Islet precursor cell (in vitro differentiated cells): ENCODE measurements at places on chromosomes 7 and 10.
A peak's percentile ranks its signal among the peaks of the same experiment; 100 is the strongest.

- peak; percentile 68 for DNase-seq
Observed at GRCh38 chr10:75395932-75396630, 5.5 kb downstream of the ZNF503 start.

DNA sequence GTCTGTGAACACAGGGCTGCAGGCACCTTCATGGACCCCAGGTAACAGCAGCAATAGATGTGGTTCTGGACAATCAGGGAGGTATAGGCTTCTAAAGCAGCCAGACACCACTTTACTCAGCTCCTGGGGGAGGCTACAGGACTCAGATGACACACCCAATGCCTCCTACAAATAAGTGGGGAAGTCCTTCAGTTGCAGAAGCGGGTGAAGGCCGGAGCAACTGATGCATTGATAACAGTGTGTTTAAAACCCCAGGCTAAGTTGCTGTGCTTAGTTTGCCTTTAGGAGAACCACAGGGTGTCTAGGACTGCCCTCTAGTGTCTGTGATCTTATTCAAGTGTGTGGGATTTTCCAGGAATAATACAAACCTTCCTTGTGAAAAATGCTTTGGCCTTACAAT lies 5.9 kb upstream of the ITGA8 start:
- peak; percentile 87 for DNase-seq

DNA sequence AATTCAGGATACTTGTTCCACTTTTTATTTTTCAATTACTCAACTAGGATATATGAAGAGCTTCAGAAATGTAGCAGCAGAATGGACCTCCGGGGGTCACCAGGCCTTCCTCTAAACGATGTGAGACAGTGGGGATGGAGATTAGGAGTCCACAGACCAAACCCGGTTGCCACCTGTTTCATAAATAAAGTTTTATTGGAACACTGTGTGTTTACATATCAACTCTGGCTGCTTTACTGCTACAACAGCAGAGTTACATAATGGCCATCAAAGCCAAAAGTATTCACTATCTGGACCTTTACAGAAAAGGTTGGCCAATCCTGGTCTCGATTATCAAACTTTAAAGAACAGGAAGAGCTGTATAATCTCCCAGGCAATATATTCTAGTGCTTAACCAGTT lies 30.8 kb downstream of the RAPGEF5 start:
- no peak for DNase-seq

DNA sequence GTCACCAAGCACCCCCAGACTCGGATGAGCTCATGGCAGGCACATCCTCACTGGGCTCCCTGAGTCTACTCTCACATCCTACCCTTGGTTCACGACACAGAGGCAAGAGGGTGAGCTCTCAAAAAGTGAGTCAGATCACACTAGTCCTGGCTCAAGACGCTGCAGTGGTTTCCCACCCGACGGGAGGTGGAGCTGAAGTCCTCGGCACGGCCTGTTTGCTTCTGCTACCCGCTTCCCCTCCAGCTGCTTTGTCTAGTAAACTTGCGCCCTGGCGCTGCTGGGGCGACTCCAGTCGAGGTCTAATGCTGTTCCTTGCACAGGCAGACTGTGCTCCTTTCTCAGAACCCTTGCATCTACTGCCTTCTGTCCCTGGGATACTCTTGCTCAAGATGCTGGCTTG lies 13.5 kb upstream of the SFMBT2 start:
- no peak for DNase-seq

DNA sequence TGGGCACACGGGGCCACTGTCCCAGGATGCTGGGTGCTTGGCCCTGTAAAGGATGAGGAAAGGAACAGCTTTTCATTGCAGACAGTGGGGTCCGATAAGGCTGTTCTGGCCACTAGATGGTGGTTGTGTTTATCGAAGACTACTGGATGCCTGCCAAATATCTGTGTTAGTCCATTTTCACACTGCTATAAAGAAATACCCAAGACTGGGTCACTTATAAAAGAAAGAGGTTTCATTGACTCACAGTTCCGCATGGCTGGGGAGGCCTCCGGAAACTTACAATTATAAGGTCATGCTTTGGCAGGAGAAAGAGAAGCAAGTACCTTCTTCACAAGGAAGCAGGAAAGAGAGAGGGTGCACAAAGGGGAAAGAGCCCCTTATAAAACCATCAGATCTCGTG lies 32.2 kb upstream of the GARS1 start:
- DNase-seq = no peak

GRCh38 chr7:148461392-148462179 lies 129.0 kb upstream of the C7orf33 start:
- no peak for DNase-seq

DNA sequence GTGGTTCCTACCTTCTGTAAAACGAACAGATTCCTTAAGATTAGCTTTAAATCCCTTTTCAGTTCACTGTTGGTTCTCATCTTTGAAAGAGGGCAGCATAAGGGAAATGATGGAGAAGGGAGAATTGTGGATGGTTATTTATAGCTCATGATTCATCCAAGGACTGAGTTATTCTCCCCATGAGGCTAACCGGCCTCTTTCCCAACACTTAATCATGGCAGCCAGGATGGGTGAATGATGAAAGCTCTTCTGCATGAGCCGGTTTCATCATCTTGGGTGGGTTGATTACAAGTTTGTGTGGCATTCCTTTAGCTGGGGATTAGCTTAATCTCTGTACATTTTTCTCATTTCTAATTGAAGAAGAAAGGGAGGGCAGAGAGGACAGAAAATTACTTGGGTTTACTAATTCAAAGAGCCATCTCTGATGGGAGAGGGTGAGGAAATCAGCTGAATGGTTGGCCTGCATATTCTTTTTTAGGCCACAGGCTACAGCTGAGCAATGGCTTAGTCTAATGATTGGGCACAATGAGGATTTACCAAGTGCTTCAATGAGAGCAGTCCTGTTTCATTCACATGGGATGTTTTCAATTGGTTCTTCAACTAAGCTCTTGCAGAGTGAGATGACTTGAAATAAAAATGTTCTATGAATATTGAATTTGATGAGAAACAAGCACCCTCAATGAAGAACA lies 250.0 kb downstream of the BMPER start:
- DNase-seq = no peak

- DNase-seq = peak; percentile 57
Observed at GRCh38 chr7:25068502-25069213, 56.4 kb downstream of the CYCS start.

DNA sequence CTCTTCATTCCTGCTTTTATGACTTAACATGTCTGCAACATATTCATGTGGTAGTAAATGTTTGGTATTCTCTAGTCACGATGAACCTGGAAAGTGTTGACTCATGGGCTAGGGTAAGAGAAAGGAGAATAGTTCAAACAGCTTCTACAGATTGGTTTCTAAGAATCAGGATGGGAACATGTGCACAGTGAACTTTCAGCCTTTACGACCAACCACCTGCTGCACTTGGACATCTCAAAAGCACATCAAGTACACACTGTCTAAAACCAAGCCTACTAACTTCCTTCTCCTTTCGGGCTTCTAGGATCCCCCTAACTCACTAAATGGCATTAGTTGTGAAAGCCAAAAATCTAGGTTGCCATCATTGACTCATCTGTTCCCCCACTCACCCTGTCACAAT lies 85.5 kb downstream of the CUL2 start:
- DNase-seq = no peak

DNA sequence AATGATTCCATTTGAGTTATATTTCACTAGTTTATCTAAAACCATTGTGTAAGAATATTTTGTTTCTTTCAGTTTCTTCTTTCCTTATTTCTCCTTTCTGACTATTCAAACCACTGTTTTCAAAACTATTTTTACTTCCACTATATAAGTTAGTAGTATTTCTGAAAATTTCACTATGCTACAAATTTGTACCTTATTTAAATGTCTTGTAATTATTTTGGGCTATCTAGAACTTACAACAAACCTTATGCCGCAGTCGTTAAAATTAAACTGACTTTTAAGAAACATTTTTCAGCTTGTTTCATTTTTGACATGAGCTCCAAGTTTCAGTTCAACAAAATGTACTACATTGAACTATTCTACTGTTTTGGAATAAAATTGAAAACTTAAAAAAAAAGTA lies 1.8 kb downstream of the TFEC start:
- no peak for DNase-seq

GRCh38 chr10:110755781-110756180 lies 111.6 kb downstream of the RBM20 start:
- DNase-seq = no peak

DNA sequence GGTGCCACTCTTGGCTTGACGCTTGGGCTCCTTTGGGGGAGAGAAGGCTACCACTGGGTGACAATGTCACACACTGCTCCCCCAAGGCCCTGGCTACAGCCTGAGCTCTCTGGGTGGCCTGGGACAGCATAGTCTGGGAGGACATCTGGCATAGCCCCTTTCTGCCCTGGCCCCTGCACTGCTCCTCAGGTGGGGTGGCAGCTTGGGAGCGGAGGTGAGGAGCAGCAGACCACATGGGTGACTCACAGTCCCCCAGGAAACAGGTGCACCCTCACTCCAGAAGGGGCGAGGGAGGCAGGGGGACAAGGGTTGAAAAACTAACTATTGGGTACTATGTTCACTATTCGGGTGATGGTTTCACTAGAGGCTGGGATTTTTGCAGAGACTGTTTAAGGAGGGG lies 45.2 kb downstream of the NPTX2 start:
- no peak for DNase-seq

DNA sequence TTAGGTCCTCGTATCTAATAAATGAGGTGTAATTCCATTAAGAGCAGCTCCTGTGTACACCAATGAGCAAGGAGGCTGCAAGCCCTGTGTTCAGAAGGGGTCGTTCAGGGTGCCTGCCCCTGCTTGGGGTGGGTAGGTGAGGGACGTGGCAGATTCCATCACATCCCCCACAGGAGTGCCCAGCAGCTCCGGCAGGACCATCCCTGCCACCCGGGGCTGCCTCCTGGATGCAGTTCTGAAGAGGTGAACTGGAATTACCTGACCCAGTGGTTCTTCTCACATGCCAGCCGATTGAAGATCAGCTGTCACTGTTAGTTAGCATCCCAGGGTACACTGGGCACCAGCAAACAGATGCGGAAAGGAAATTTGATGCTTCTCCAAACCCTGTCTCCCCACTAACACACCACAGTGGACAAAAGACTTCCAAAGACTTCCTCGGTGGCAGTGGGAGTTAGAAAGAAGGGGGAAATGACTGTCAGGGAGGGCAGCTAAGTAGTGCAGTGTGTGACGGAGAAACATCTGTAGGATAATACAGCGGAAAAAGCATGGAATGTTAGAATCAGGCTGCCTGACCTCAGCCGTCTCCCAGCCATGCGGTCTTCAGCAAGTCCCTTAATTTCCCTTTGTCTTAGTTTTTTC lies 313.6 kb upstream of the ZMIZ1 start:
- DNase-seq = no peak

- DNase-seq = no peak
Observed at GRCh38 chr10:68566351-68566750, 6.2 kb downstream of the TET1 start.

DNA sequence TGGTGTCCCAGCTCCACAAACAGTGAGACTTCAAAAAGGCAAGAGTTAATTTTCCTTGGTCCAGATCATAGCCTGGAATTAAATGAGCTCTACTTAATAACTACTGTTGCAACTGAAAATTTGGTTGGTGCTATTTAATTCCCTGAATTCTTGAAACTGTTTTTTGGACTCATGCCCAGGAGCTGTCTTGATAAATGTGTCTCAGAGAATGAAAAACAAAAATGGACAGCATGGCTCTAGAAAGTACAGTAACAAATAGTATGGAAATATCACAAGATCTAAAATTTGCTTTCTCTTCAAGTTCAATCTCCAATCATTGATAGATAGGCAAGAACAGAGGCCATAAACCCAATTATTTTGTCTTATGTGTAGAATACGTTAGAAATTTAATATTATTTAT lies 42.5 kb downstream of the CCDC71L start:
- DNase-seq = no peak

DNA sequence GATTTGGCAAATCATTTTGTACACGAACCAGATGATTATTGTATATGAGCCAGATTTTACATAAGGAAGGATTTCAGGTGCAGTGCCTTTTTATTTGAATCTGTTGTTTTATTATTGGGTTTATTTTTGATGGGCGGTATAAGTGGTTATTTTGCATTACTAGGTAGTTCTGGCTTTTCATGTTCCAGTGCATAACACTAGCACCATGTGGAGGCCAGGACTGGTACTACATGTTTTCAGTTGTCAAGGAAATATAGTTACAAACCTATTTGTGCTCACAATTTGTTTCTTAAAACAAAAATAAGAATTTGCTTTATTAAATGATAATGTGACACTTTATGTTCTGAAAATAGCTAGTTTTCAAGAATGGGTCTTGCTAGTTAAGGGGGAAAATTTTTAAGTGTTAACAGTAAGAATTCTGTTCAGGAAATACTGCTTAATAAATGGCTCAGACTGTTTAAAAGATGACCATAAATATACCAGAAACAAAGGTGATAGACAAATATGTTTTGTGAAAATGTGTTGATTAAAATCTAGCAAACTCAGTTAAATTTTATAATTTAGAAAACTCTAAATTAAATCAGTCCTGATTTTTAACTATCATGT lies 7.1 kb upstream of the SEMA3E start:
- no peak for DNase-seq

DNA sequence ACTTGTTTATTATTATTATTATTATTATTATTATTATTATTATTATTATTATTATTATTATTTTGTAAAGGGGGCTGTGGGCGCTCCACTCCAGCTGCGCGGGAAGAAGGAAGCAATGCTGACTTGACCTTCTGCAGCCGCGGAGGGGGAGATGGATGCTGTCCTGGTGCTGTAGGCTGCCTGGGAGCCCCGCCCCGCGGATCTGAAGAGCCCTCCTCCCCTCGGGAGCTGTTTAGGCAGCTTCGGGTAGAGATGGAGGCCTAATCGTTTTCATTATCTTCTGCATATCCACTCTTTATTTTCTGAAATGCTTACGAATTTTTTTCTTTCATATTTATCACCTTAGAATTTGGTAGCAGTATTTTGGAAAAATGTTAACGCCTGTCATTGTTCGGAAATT lies 101.2 kb upstream of the KLF6 start:
- peak; percentile 87 for DNase-seq

GRCh38 chr7:10940704-10941355 lies 32.8 kb upstream of the PHF14 start:
- DNase-seq = no peak

DNA sequence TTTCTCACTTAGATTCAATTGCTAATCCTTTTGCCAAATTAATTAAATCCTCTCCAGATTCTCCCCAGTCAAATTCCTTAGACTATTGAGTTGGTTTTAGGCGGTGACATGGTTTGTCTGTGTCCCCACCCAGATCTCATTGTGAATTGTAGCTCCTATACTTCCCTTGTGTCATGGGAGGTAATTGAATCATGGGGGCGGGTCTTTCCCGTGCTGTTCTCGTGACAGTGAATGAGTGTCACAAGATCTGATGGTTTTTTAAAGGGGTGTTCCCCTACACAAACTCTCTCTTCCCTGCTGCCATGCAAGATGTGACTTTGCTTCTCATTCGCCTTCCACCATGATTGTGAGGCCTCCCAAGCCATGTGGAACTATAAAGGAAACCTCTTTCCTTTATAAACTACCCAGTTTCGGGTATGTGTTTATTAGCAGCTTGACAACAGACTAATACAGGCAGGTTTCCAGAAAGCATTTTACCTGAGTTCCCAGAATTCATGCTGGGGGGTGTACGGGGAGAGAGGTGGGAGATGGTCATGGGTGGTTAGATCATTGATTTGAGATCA lies 44.7 kb upstream of the GARS1 start:
- no peak for DNase-seq

GRCh38 chr10:5854131-5854475 lies 35.6 kb downstream of the ANKRD16 start:
- DNase-seq = peak; percentile 54

GRCh38 chr7:126790763-126791162 lies 462.0 kb downstream of the GRM8 start:
- no peak for DNase-seq
